ENCODE measurements at places on chromosomes 2 and 18. TPM values are rescaled to one million over a fixed set of nuclear protein-coding genes. Genes with fewer than 3 reads are reported as not detected.

Gene IMPACT
- total RNA-seq = 26.4 TPM

Gene EIPR1
- 38.3 TPM for total RNA-seq

Gene ATP8B1
- 1.4 TPM for total RNA-seq

Gene SNED1
- 0.91 TPM for total RNA-seq

Gene ALPG
- not detected for total RNA-seq

Gene SLC19A3
- not detected for total RNA-seq

Gene CAVIN2
- not detected for total RNA-seq

Gene CHST9
- total RNA-seq = not detected

Gene NOSTRIN
- not detected for total RNA-seq

Gene WNT6
- 0.21 TPM for total RNA-seq

Gene CDK5R2
- total RNA-seq = not detected

Gene SLC40A1
- total RNA-seq = 3.0 TPM

Gene TXNL4A
- total RNA-seq = 241 TPM

Gene HK2
- total RNA-seq = 102 TPM

Gene GPR39
- not detected for total RNA-seq

Gene STARD6
- not detected for total RNA-seq

Gene PSMA8
- 3.6 TPM for total RNA-seq

Gene NYAP2
- 0.06 TPM for total RNA-seq

Gene EHBP1
- total RNA-seq = 25.3 TPM

Gene ABHD3
- total RNA-seq = 18.1 TPM

Gene MOGAT1
- not detected for total RNA-seq

Gene CRACDL
- total RNA-seq = 0.30 TPM

Gene GPR45
- not detected for total RNA-seq

Gene COLEC12
- total RNA-seq = not detected

Gene LAMA1
- not detected for total RNA-seq

Gene CRYBA2
- total RNA-seq = not detected

Gene ERFE
- 0.27 TPM for total RNA-seq

Gene MAL
- total RNA-seq = 50.8 TPM

Gene KCNG2
- total RNA-seq = not detected

Measured in activated naive CD8-positive, alpha-beta T cell treated with anti-CD3 and anti-CD28 coated beads for 36 hours (primary cell).